ENCODE measurements at places on chromosomes 16 and 17. TPM values are rescaled to one million over a fixed set of nuclear protein-coding genes. Genes with fewer than 3 reads are reported as not detected.

ATP2A1 gene
- total RNA-seq = not detected

MPDU1 gene
- 95.2 TPM for total RNA-seq

KRTAP9-4 gene
- total RNA-seq = 18.8 TPM

ABCA9 gene
- total RNA-seq = 2.1 TPM

- peaks cover 9% of the 10 kb centered on the region for H3K4me1 ChIP-seq
- DNase-seq = no peak
- H3K27ac ChIP-seq = no peak overlapping the region
- H3K27me3 ChIP-seq = no peaks in the 10 kb centered on the region
Measured at GRCh38 chr16:50215680-50216079, 50.7 kb upstream of the ADCY7 start.

DNA sequence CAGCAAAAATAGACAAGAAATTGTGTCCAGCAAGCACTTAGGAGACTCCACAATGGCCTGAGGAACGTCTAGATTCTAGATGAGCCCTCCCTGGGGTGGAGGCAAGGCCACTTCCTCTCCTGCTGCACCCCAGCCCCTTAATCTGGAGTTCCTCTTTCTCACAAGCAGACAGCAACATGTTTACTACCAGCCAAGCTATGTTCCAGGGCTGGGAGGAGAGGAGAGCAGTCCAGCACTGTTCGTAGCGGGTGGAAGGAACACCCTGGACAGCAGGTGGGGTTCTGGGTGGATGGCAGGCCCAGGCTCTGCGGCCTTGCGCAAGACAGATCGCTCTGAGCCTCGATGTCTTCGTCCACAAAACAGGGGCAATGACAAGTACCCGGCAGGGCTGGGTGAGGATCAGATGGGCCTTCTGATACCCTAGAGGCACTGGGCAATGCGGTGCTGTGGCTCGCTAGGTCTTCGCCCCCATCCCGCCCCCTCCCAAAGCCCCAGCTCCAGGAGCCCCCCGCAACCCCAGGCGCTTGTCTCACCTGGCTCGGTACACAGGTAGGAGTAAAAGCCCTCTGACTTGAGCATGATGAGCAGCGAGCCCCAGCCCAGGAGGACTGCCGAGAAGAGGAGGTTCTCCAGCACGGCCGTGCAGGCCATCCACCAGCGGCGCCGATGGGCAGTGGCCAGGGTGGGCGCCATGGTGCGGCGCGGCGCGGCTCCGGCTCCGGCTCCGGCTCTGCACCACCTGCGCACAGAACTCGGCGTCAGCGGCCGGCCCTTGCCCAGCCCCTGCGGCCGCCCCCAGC, 1.3 kb downstream of the SLC43A2 start:
- H3K4me3 ChIP-seq = peak overlapping the region; percentile 86
- no peak for DNase-seq

GRCh38 chr16:87492291-87492630, 563 bp downstream of the ZCCHC14 start:
- H3K27ac ChIP-seq = peak overlapping the region; percentile 84
- peaks cover 52% of the 10 kb centered on the region for H3K4me1 ChIP-seq
- peak overlapping the region; percentile 52 for H3K4me3 ChIP-seq

Data from suprapubic skin (tissue), 4 donors.